ENCODE measurements at places on chromosomes 5 and 9.

GRCh38 chr9:13282998-13283397 lies 3.5 kb upstream of the MPDZ start:
- DNase-seq: no peak

DNA sequence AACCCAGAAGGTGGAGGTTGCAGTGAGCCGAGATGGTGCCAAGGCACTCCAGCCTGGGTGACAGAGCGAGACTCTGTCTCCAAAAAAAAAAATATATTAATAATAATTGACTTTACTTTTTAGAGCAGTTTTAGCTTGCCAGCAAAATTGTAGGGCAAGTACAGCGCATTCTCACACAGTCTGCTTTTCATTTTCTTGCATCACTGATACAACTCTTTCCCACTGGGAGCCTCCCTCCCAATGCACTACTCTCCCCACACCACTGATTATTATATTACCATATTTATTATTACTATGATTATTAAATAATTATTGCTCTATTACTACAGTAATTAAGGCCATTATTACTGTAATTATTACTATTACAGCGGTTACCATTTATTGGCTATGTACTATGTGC lies 212.8 kb downstream of the GNA14 start:
- DNase-seq: no peak

DNA sequence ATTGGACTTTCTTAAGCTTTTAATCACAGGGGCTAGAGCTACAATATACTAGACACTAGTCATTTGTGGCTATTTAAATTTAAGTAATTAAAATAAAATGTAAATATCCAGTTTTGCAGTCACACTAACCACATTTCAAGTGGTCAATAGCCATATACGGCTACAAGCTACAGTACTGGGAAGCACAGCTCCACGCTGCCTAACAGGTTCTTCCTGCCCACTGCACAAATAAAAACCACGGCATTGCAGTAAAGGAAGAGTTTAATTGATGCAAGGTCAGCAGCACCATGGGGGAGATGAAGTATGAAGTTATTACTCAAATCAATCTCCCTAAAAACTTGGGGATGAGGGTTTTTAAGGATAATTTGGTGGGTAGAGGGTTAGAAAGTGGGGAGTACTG lies 134.1 kb downstream of the LURAP1L start:
- no peak for DNase-seq

DNA sequence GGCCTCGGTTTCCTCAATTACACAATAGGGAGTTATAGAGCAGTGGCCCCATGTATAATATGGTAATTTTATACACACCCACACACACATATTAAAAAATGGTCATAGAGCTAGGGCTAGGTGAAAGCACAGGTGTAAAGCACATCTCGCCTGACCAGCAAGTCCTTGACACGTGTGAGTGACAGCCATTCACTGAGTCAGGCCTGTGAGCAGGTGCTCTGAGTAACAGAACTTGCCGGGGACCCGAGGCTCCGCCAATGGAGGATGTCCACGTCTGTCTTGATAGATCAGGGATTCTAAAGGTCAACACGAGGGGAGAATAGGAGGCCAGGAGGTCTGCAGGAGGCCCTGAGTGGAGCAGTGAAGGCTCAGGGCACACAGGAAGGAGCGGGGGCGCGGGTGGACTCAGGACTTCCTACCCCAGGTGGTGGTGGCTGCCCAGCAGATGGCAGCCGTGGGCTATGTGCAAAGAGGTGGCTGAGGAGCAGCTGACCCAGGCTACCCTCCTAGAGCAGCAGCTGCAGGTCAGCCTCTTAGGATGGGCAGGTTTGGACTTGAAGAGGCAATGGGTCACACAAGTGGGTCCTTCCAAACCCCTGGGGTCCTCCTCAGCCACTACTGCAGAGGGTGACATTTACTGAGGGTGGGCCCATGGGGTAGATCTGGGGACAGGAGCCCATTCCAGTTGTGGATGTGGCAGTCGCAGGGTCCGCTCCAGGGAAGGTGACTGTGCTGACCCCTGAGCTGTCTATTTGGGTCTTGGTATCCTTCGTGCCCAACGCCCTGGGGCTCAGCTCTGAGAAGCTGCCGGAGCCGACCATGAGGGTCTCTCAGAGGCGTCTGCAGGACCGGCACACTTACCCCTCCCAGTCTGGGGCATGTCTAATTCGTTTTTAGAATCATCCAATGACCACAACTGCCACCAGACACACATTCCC lies 45.9 kb downstream of the PRRT1B start:
- DNase-seq: peak; percentile 53

GRCh38 chr5:43338862-43339261 lies 25.6 kb upstream of the HMGCS1 start:
- DNase-seq: no peak

DNA sequence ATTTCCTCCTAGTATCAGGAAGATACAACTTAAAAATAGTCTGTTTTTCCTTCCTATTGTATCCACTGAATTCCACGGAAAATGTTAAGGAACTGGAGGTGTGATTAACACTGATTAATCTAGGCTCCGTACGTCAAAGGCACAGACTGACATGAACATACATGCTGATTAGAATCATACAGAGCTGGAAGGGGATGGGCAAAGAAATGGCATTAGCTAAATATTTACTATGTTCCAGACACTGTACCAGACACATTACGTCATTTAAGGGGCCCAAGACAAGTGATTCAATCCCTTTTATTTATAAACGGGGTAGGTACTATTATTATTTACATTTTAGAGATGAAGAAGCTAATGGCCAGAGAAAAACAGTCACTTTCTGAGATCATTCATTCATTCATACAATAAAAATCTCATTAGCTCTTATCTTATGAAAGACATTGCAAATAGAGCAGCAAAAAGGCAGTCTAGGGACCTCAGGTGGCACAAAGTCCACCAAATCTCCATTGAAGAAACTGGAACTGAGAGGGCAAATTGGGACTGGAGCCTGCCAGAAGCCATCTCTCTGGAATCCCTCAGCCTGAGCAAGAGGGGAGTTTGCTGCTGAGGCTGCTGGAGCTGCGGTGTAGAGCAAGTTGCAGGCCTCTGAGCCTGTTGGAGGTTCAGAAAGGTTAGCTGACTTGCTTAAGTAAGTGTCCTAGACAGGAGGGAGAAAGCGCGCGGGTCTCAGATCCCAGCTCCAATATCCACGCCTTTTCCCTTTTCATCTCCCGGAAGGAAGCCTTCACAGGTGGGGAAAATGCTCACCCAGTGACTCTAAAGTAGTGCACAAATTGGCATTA lies 1.6 kb upstream of the TGFBR1 start:
- DNase-seq: no peak

GRCh38 chr9:91771027-91771426 lies 179.0 kb downstream of the ROR2 start:
- DNase-seq: no peak

DNA sequence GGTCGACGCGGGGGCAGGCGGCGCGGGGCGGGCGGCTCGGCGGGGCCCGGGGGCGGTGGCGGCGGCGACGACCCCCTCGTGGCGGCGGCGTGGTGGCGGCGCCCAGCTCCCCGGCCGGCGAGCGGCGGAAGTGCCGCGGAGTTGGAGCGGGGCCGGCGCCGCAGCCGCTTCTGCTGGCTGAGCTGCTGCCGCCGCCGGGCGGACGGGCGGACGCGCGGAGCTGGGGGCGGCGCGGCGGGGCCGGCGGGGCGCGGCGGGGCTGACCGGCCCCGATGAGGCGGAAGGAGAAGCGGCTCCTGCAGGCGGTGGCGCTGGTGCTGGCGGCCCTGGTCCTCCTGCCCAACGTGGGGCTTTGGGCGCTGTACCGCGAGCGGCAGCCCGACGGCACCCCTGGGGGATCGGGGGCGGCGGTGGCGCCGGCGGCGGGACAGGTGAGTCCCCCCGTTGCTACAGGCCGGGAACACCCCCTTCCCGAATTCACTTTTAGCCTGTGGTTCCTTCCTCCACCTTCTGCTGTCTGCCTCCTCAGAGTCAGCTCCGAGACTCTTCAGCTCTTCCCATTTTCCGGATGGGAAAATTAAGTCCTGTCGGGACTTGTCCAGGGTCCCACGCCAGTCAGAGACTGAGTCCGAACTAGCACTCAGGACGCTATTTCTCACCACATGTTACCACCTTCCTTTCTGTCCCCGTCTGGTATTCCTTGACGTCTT lies at the start of gene GALNT10:
TSS of gene GALNT10 (plus strand) at position 139 of the 710 bp plus-strand sequence. CDS start at position 273, 134 bp downstream.
- DNase-seq: peak; percentile 57

GRCh38 chr5:118598311-118598710 lies 390.0 kb downstream of the DTWD2 start:
- DNase-seq: no peak

DNA sequence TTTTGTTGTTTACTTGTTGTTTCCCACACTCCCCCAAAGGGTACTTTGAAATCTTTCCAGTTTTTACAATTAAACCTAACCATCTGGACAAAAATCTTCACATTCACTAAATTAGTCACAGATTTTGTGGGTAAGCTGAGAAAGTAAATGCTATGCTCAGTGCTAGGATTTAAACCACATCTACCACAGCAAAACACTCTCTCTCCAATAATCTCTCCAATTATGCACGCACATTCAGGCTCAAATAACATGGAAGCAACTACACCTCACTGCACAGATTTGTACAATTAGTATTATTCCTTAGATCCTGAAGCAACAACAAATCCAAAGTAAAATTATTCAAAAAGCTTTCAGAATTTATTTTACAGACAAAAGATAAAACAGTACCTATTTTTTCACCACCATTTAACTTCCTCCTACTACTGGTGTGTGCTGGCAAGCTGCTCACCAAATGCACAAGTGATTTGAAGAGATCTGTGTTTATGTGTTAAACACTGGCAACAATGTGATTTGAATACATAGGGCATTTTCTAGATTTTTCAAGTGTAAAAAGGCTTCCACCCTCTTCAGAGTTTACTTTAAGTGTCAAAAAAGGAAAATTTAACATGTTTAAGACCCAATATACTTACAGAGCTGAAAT lies 16.6 kb downstream of the ZNF608 start:
- no peak for DNase-seq

DNA sequence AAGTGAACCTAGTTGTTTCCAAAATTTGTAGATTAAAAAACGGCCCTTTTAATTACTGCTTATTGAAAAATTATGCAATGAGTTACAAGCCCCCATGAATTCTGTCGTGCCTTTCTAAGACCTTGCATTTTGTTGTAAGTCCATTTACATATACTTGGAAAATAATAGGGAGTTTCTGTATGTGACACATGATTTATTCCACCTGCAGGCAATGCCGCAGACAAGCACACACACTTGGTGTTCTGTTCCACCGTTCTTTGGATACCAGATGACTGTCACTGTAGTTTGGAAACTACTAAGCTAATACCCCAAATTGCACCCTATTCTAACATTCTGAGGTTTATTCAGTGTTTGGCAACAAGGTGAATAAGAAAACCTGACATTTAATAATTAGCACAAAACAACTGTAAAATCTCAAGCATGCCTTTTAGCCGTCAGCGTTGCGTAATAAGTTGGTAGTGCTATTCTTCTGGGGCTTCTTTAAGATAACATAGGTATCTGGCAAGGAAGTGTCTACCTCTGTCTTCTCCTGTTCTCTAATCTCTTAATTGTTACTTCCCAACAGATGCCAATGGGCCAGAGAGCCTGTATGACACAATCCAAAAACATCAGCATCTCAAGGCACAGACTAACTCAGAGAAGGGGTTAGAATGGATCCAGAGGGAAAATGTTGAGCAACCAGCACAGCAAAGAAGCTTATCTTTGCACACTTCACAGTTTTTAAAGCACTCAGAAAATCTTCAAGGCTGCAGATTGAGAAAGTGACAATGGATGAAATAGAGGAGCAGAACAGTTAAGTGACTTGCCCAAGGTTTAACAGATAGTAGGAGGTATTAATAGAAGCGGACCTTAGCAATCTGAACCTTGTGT lies 48.2 kb upstream of the DPYSL3 start:
- no peak for DNase-seq
